ENCODE measurements at places on chromosomes 3 and 15.

GRCh38 chr3:139095803-139096466 lies 51.2 kb upstream of the PRR23C start:
- DNase-seq: no peak

- DNase-seq: no peak
Measured at GRCh38 chr3:148077318-148077923, 620.3 kb upstream of the AGTR1 start.

- DNase-seq: no peak
Measured at GRCh38 chr3:85360742-85361387, 402.1 kb downstream of the CADM2 start.

- DNase-seq: no peak
Measured at GRCh38 chr15:38307861-38308641, 55.4 kb downstream of the SPRED1 start.

GRCh38 chr3:14227856-14228255 lies 49.2 kb downstream of the LSM3 start:
- no peak for DNase-seq

GRCh38 chr15:88970232-88970631 lies 57.1 kb upstream of the MFGE8 start:
- no peak for DNase-seq

DNA sequence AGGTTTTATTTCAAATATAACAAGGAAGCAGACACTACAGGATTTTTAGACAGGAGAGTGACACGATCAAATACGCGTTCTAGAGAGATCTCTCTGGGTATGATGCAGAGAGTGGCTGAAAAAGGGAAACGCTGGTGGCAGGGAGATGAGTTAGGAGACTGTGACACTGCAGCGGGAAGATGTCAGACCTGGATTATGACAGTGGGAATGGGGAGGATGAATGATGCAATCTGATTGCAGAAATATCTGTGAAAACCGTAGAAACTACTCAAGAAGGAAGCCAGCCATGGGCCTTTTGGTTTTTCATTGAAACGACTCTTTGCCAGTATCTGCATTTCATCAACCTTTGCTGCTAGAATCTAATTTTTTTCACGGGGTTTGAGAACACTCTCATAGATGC lies 157.9 kb downstream of the FAM43A start:
- no peak for DNase-seq

DNA sequence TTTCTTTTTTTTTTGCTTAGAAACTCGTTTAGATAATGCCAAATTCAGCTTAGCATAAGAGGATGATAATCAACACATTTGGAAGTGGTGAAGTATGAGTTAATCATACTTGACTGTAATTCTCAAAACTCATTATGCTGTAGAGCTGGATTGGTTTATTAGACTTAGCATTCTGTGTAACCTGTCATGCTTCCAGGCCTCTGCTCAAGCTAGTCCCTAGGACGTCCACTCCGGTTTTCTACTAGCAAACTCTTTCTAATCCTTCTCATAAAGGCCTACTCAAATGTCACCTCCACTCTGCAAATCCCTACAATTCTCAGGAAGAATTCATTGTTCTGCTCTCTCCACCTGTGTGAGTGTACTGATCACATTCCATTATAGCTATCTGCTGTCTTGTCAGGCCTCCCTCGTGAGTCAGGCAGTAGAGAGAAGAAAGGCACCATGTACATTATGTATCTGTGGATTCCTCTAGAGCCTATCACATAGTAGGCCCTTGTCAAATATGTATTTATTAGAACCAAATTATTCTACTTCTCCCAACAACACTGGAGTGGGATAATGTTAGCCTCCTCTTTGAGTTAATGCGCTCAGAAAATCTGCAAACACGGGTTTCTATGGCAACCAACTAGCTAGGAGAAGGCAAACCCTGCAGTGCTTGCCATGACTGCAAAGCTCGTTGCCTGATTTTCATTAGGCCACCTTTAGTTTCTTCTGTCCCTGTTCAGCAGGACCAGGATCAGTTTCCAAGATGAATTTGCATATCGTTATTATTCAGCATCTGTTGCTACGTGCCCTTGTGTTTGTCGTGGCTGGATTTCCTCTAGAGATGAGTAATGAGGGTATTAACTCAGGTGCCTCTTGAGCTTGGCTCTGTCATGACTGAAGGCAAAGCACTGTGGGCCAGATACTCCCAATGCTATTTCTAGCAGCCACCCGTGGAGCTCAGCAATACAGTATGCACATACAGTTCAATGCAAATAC lies 30.7 kb downstream of the ATP13A5 start:
- DNase-seq: no peak

- peak; percentile 77 for DNase-seq
Measured at GRCh38 chr3:49903451-49904424, at the start of gene MST1R. Gene MST1R (minus strand): TSS chr3:49903873. CDS start chr3:49903609, 264 bp downstream.

DNA sequence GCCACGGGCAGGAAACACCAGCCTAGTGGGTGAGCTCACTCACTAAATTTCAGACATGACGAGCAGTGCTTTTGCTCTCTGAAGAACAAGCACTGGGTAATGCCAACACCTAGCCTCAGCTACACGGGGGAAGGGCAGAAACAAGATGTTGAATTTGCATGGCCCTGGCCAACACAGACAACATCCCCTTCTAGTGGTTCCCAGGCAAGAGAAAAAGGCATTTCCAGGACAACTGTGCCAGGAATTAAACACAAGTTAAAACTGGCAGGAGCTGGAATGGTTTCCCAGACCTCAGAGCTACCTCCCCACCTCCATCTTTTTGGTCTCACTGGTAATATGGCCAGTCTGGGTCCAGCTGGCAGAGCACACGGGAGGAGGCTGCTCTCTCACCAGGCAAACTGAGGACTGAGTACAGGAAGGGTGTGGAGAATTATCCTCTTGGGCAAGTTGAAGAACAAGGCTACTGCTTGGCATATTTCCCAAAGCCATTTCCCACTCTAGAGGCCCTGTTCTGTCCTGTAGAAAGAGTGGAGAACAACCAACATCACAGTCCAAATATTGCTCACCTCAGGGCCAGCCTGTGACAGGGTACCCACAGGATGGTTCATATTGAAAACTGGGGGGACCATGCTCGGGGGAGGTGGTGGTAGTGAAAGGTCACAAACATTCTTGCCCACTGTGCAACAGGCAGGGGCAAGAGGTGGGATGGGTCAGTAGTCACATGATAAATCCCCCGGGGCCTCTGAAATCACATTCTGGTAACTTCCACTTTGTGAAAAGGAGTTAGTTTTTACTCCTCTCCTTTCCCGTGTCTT lies 26.5 kb downstream of the TSPAN3 start:
- no peak for DNase-seq

DNA sequence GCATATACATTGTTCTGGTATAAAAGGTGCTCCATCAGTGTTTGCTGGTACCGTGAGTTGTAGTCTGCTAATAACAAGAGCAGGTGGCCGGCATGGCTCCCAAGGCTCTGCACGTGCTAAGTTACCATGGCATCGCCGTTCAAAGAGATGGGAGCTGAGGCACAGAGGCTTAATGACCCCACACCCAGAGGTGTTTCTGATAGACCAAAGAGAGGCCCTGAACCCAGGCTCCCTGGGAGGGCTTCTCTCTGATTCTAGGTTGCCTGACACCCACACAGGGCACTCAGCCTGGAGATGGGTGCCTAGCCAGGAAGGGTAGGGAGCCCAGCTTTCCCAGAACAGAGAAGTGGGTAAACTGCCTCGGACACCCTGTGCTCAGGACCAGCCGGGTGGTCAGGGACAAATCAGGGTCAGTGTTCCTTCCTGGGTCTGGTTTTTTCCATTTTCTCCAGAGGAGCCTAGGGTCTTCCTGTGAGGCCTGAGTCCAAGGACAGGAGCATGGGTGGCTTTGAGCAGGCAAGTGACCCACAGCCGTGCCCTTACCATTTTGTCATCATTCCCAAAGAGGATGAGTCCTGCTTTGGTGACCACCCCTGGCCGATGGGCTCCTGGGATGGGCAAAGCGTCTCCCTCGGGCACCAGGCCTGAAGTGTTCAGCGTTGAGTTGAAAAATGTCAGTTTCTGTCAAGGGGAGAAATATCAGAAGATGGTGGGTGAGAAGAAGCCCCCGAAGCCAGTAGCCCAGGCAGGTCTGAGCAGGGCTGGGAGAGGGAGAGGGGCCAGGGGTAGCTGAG lies 27.3 kb downstream of the ALDH1L1 start:
- no peak for DNase-seq

DNA sequence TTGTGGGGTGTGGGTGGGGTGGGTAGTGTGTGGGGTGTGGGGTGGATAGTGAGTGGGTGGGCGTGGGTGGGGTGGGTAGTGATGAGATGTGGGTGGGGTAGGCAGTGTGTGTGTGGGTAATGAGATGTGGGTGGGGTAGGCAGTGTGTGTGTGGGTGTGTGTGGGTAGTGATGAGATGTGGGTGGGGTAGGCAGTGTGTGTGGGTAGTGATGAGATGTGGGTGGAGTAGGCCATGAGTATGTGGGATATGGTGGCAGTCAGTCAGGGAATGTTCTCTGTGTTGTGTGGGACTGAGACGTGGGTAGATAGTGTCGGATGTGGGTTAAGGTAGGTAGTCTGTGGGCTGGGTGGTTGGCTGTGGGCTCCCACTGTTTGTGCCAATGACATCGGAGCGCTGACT lies 7.1 kb downstream of the MINAR1 start:
- DNase-seq: no peak

DNA sequence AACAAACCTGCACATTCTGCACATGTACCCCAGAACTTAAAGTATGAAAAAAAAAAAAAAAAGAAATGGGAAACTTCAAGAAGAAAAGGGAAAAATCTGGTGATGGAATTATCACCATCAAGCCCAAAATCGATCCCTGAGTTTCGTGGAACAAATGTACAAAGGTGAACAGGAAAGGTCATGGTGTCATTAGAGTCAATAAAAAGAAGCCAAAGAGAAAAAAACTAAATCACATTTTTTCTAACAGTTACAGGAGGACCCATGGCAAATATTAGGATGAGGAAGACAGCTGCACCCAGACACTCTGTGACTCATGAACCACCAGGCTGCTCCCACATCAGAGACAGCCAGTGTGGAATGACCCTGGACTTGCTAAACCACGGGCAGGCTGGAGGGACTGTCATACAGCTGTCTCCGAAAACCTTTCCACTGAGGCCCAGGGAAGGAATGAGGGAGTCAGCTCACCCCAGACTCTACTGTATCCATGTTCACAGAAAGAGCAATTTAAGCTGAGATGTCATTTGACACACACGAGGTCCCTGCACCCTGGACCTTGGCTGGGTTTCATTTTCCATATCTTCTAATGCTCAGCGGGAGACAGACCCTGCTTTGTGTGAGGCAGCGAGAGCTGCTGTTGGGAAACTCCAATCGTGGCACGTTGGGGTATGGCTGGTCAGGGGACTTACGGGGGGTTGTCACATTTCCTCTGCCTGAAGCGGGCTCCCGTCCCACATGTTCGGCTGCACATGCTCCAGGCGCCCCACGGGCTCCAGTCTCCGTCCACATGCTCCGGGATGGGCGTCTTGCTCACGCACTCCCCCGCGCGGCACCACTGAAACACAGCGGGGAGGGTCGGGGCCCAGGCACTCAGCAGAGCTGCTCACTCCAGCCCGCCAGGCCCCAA lies 210.2 kb downstream of the ADAMTS17 start:
- no peak for DNase-seq

DNA sequence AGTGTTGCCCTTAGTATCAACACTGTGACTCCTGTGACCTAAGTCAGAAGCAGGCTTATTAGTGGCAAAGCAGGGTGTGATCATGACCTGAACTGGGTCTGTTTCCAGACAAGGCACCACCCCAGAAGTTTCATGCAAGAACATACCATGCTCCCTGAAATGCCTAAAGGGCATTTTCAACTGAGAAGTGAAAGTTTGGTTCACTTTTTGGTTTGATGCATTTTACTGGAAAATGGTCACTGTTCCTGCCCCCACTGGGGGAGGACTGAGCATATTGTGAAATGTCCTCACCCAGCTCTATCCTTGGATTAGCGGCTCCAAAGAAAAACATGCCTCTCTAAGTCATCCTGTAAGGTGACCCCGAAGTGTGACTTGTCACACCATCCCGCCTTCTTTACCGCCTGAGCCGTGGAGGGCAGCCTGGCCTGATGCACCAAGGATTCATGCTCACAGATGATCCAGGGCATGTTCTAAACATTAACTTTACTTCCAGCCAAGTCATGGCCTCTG lies 3.1 kb upstream of the FAM240A start:
- no peak for DNase-seq

DNA sequence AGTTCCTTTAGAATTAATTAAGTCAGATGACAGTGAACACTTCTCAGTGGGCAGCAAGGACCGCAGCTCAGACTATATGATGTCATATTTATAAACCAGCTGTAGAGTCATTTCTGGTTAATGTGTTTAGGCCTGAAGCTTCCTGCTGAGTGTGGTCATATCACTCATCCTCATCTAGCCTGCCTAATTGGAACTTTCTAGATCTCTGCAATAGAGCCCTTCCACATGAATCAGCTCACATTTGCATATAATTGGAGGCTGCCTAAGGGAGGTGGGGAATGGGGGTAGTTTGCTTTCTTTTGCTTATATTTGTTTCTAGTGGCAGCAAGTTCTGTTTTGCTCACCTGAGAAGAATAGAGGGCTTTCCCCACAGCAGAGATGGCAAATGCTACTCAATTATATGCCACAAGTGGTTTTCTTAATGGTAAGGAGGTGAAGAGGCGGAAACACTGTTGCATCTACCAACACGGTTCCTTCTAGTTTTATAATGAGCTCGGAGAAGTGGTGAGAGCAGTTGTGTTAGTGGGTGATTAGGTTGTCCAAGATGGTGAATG lies 148.1 kb downstream of the KLHL25 start:
- DNase-seq: no peak

DNA sequence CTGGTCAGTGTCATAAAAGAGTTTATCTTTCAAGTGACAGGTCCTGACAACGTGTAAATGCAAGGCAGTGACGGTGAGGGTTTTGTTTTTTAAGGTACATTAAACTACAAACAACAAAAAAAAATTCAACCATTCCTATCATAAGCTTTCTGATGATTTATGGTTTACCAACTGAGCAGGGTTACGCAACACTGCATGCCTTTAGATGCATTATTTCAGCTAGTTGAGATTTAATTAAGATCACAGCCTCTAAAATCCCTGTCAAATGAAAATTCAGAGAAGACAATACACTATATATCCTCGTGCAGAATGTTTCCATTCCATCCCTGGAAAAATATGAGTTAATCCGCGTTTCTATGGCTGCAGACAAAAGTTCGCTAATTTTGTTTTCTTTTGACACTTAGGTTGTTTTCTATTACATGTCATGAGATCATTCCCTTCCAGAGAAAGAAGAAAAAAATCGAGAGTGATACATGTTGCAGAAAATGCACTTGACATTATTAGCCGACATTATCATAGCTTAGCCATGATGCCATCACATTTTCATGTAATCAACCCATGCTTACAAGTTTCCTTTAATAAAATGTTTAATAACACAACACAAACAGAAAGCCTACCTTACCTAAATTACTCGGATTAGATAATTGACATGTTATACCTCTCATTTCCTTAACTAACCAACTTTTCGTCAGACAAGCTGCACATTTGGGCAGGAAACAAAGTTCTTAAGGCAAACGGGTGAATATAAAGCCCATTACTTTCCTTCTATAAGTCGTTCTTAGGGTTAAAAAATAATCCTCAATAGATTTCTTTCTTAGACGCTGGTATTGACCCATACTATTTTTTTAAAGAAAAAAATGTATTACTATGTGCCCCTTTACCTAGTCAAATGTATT lies 521.2 kb downstream of the FOXP1 start:
- no peak for DNase-seq
